Psoas muscle (tissue), 8 donors: ENCODE measurements at places on chromosomes 16 and 17. TPM values are rescaled to one million over a fixed set of nuclear protein-coding genes. Genes with fewer than 3 reads are reported as not detected.

Gene NOXO1
- total RNA-seq, result not detected

Gene GNG13
- not detected for total RNA-seq

Gene PPM1E
- not detected for total RNA-seq

Gene IL34
- total RNA-seq, result 7.0 TPM

Gene UBALD1
- 32.9 TPM for total RNA-seq

Gene CIBAR2
- 0.36 TPM for total RNA-seq

Gene SPATA22
- 0.50 TPM for total RNA-seq

Gene KRT27
- total RNA-seq, result not detected

DNA sequence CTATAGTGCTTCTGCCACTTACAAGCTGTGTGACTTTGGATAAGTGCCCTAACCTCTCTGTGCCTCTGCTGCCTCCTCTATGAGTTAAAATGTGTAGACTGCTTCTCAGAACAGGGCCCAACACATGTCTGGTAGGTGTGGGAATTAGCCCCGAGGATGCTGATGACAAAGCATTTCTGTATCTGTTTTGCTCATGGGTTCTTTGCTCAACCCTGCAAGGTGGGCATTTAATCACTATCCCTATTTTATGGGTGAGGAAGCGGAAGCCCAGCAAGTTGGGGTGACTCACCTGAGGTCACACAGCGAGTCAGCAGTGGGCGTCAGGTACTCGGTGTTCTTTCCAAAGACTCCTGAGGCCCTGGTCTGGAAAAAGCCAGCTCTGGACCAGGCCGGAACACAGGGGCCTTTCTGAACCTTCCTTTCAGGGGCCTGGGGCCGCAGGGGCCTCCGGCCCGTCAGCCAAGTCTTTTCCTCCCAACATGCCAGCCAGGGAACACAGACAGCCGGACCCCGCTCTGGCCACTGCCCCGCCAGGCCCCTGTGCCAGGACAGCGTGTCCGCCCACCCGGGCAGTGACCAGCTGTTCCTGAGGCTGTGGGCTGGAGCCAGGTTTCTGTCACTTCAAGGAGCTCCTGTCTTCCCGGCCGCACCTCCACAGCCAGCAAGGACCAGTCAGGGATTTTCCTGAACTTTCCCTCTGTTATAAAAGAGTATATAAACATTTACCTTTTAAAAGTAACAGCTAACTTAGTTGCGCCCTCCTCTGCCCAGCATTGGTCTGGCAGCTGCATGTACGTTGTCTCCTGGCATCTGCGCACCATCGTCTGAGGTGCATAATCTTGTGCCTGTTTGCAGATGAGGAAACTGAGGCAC, 62.5 kb downstream of the SREBF1 start:
- DNase-seq, result peak; percentile 87

DNA sequence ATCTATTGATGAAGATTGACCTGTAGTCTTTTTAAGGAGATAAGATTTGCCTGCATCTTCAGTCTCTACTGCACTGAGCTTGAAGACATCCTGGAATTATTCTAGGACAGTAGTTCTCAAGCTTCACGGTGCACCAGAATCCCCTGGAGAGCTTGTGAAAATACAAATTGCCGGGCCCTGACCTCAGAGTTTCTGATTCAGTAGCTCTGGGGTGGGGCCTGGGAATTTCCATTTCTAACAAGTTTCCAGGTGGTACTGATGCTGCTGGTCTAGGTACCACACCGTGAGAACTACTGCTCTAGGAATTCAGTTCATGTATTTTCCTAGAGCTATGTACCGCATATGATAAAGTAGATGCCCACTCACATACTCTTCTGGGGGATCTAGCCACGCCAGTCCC, 246.1 kb downstream of the HS3ST3B1 start:
- no peak for DNase-seq

GRCh38 chr16:54136276-54136625, 150.3 kb downstream of the IRX3 start:
- no peak for DNase-seq

GRCh38 chr16:89326721-89327120, 109.2 kb downstream of the ZNF778 start:
- DNase-seq, result no peak

GRCh38 chr16:30920891-30921290, 2.5 kb upstream of the FBXL19 start:
- no peak for DNase-seq

DNA sequence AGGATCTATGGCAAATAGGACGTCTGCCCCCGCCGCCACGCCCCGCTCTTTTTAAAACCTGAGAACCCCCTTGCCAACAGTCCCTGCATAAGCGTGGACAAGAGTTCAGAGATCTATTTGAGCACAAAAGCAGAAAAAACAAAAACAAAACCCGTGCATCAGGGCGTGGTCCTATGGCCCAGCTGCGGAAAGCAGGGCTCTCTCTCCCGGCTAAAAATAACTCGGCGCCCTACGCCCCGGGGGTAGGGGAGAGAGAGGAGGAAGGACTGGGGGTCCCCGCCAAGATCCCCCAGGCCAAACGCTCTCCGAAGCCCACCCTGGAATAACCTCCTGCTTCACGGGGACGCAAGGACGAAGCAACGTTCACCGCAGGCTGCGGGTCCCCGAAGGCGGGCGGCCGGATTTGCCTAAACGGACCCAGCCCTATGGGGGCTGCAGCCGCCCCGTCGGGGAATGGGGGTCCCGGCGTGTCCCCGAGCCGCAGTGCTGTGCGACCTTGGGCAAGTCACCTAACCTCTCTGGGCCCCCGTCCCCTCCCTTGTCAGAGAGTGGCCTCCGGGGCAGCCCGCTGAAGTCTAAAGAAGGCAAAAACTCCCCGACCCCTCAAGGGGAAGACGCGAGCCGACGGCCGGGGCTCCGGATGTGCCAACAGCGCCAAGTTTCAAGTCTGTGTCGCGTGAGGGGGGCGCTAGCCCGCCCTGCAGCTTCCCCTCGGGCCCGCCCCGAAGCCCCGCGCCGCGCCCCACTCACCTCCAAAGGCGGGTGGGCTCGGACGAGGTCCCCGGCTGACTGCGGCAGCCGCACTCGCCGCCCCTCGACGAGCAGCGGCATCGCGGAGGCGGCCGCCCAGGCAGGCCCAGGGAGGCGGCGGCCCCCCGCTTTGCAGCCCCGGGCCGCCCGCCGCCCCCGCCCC, 477 bp downstream of the NTAN1 start:
- peak; percentile 82 for DNase-seq

GRCh38 chr17:39429600-39429999, 21.5 kb downstream of the MED1 start:
- DNase-seq, result no peak

DNA sequence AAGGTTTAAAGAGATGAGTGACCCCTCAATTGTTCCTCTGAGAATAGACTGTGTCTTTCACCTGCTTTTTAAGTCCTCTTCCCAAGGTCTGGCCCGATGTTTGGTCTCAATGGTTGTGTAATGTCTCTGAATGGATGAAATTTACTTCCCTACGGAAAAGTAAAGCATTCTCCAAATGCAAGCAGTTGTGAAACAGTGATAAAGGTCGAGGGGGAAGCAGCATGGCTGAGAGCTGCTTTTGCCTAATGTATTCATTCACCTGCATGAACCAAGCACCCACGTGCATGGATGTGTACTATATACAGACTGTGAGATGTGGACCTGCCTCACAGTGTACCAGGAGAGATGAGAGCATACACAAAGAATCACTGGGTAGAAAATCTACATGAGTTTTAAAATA, 11.4 kb downstream of the MRPS23 start:
- DNase-seq, result no peak

DNA sequence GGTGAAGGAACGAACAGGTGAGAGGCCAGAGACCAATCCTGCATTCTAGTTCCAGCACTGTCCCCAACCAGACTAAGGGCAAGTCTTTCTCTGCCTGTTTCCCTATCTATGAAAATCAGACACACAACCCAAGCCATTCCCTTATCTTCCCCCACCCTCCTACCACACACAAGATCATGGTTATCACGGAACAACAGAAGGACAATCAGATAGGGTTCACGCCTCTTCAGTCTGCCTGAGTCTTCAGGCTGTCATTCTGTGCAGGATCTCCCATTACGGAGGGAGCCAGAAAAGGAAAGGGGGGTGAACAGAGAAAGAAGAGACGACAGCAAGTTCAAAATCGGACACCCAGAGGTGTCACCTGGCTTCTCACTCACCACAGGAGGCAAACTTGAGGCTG, 11.1 kb downstream of the TLE7 start:
- no peak for DNase-seq

GRCh38 chr16:86911437-86911958, 333.1 kb downstream of the FOXL1 start:
- DNase-seq, result no peak

GRCh38 chr16:67833030-67833414, 9.1 kb upstream of the THAP11 start:
- no peak for DNase-seq

DNA sequence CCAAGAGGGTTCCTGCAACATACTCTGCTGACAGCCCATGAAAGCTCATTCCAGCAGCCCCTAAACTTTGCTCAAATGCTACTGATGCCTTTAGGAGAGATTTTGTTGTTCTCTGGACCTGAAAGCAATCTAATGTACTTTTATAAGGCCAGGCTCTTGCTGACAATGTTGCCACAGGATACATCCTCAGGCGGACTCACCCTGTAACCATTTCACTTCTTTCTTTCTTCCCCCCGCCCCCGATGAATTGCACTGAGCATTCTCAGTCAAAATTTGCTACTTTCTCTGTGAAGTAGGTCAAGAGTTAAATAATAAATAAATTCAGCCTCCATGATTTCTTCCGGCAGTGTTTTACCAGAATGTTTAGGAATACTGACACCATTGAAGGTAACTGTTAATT, 1.5 kb downstream of the GAS7 start:
- no peak for DNase-seq

- no peak for DNase-seq
These were observed 83.6 kb downstream of the RGS9 start for GRCh38 chr17:65220732-65221131.

- DNase-seq, result peak; percentile 45
These were observed 18.7 kb downstream of the CRISPLD2 start for GRCh38 chr16:84838383-84838948.

DNA sequence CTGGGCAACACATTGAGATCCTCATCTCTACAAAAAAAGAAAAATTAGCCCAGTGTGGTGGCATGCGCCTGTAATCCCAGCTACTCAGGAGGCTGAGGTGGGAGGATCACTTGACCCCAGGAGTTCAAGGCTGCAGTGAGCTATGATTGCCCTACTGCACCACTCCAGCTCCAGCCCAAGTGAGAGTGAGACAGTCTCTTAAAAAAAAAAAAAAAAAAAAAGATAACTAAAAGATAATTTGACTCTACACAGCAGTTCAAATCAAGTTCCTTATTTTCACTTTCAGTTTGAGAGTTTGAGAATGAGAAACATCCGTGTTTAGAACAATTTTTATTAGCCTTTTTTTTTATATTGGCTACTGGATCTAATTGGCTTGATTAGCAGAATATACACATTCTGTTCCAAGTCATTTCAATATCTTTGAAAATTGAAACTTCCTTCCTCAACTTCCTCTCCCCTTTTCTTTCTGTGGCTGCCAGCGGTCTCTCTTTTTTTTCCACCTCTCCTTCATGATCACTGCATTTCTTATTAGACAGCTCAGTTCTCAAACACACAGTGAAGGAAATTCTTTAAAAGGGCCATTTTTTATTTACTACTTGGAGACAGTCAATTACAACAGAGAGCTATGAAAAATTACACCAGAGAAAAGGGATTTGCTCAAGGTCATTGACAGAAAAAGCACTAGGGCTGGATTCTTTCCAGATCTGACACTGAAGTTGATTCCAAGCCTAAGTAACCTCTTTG, 4.5 kb upstream of the ACSF2 start:
- no peak for DNase-seq

GRCh38 chr17:18250259-18250658, 8.3 kb downstream of the FLII start:
- DNase-seq, result no peak

- no peak for DNase-seq
These were observed 20.2 kb downstream of the ABR start for GRCh38 chr17:1159431-1160180.

DNA sequence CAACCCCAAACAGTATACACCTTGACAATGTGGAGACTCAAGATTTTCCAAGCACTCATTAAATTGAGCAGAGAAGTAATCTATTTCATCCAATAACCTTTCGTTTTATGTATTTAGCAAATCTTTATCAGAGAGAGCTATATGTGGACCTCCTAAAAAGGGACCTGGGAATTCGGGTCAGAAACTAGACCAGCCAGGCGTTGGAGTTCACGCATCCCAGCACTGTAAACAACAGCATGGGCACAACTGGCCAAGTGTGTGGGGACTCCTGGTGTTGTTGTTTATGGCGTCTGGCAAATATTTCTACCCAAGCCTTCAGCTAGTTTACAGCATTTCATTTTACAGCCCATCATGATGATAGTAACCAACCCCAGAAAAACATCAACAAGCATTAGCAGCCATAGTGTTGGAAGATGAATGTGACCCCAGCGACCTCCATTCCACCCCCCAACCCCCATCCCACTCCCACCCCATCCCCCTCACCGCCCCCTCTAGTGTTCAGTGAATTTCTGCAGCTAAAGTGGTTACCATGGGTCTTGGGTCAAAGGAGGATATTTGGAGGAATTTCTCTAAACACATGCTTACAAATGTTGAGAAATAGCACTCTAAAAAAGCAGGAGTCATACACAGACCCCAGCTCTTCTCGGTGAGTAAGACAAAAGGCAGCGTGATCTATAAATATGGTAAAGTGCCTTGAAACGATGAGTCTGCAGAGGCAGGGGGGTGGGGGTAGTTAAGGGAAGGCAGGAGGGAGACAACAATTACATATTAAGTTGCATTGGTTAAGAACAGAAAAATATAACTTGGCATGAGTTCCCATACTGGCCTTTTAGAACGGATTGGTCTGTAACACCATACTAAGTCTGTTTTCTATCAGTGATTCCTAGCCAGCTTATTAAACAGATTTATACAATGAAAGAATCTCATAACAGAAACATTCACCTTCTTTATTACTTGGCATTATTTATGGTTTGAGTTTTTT, 91.4 kb upstream of the TBX2 start:
- DNase-seq, result no peak

- no peak for DNase-seq
These were observed 3.3 kb downstream of the SMIM5 start for GRCh38 chr17:75636381-75637142.

DNA sequence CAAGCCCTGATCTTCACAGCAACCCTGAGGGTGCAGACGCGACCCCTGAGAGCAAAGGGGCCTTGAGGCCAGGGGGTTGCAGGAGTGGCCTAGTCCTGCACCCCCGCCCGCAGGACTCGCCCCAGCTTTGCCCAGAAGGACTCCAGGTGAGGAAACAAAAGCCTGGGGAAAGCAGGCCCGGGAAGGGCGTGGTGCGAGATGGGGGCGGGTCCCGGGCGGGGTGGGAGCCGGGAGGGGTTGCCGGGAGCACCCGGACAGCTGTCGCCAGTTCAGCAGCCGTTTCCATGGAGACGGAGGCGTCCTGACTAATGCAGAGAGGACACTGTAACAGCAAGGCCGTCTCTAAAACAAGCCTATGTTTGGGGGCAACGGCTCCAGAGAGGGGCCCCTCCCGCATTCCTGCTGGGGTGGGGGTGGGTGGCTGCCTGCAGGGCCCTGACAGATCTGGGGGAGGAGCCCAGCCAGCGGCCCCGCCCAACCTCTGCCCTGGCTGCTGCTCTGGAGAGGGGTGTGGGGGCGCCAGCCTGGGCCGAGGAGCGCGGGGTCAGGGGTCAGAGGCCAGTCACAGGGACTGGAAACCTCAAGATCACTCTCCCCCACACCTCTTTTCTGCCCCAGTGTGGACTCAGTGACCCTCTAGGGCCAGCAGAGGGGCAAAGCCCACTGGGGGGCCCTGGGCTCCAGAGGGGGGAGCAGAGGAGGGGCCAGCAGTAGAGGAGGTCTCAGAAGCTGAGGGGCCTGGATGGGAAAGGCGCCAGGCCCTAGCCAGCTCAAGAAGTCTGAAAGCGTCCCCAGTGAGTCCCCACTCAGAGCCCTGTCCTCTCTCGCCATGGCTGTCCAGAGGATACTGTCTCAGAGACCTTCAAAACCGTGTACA, 3.1 kb upstream of the TPPP3 start:
- DNase-seq, result peak; percentile 81

- DNase-seq, result no peak
These were observed 5.4 kb upstream of the GOSR2 start for GRCh38 chr17:46917516-46917915.
